Activated CD4-positive, alpha-beta T cell treated with anti-CD3 and anti-CD28 coated beads, Interleukin-2, Interleukin-4, amounts not matched to agents 100 ng/mL and 50 ng/mL, durations not matched to agents 16 hours and 8 hours (primary cell): ENCODE measurements at places on chromosomes 3 and 15.
A peak's percentile ranks its signal among the peaks of the same experiment; 100 is the strongest.

DNA sequence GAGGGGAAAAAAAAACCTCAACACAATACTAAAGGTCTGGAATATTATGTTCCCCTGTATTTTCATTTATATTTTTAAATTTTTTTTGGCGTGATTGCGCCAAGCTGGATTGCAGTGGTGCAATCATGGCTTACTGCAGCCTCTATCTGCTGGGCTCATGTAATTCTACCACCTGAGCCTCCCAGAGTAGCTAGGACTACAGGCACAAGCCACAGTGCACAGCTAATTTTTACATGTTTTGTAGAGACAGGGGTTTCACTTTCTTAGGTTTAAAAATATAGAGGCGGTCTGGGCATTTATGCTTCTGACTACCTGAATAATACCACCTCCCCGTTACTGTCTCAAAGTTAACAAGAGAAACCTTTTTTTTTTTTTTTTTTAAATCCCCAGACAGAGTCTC lies 51.1 kb upstream of the MAP4 start:
- DNase-seq: no peak

GRCh38 chr3:31096661-31097395 lies 202.4 kb upstream of the GADL1 start:
- no peak for DNase-seq

DNA sequence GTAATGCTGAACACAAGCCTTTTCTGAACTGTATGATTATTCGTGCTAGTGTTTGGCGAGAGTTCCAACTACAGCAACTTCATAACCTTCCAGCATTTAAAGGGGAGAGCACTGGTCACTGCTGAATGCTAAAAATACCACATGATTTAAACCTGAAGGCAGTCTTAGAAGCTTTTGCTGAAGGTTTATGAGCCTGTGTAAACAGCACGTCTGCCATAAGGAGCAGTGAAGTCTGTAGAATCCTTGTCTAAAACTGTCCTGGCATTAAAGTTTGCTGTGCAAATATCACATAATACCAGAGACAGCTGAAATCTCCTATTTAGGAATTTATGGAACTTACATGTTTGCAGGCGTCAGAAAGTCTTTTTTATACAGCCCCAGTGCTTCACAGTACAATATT lies 5.9 kb downstream of the SATB1 start:
- no peak for DNase-seq

DNA sequence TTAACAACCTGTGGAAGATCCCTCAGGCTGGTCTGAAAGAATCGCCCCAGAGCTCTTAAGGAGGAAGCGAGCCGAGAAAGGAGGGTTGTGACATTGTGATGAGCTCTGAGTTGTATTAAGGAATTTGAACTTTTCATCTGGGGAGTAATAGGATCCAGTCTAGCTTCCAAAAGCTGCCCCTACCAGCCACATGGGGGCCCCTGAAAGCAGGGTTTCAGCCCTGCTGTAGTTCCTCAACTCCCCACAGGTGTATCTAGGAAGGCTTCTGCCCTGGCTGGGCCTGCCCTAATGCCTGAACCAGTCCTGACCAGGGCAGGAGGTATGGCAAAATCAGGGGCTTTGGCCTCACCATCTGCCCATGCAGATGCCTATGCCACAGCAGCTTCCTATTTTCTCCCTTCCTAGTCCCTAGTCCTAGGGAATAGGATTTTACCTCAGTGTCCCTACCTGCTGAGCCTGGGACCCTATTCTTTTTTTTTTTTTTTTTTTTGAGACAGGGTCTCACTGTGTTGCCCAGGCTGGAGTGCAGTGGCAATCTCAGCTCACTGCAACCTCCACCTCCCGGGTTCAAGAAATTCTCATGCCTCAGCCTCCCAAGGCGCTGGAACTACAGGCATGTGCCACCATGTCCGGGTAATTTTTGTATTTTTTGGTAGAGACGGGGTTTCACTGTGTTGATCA lies 5.0 kb upstream of the AP3S2 start:
- DNase-seq: peak; percentile 32

DNA sequence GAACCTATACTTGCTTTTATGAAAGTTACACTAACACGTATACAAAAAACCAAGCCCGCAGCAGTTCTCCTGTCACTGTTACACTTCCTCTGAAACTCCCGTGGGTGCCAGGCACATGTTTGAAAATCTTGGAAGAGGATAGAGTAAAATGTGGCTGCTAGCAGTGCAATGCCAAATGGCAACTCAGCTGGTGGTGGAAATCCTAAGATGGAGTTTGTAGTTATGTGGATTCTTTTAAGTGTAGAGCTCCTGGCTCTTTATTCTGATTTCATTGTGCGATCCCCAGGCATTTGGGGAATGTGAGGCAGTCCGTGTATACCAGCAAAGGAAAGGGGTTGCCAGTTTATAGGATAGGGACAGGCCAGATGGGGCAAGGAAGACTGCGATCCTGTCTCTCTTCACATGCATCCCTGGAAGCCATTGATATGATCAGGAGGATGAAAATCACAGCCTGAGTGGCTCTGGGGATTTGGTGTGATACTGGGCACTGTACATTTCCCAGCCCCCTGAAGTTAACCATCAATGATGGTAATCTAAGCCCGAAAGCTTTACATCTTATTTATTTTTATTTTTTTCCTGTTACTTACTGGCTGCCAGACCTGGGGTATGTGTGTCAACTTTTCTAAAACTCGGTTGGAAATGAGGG lies 1.1 kb downstream of the STAC start:
- no peak for DNase-seq

GRCh38 chr3:48151058-48151806 lies 37.0 kb downstream of the CDC25A start:
- DNase-seq: peak; percentile 71

GRCh38 chr15:67803996-67804843 lies 21.1 kb upstream of the SKOR1 start:
- no peak for DNase-seq

DNA sequence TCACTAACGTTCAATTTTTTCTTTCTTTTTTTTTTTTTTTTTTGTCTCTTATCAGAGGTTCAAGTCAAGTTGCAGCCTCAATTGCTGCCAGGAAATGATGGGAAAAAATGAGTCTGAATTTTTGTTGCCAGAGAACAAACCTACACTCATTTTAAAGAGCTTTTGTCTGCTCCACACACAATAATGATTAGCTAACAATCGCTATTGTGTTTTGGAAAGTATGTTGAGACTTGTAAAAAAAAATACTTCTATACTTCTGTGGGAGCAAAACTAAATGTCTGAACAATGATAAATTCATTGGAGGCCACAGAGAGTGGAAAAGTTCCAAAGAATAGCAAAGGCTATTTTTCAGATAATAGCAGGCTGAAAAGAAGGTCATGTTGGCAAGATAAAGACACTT lies 176.3 kb upstream of the LMCD1 start:
- no peak for DNase-seq

GRCh38 chr3:122074621-122075265 lies 19.6 kb downstream of the CD86 start:
- DNase-seq: peak; percentile 86

- no peak for DNase-seq
Observed at GRCh38 chr3:73500321-73500720, 124.4 kb downstream of the PDZRN3 start.

GRCh38 chr3:183377307-183377959 lies 51.0 kb downstream of the MCF2L2 start:
- no peak for DNase-seq

- no peak for DNase-seq
Observed at GRCh38 chr3:122942239-122942638, 85.3 kb downstream of the SEMA5B start.

- no peak for DNase-seq
Observed at GRCh38 chr3:53273146-53273670, 17.4 kb upstream of the TKT start.

DNA sequence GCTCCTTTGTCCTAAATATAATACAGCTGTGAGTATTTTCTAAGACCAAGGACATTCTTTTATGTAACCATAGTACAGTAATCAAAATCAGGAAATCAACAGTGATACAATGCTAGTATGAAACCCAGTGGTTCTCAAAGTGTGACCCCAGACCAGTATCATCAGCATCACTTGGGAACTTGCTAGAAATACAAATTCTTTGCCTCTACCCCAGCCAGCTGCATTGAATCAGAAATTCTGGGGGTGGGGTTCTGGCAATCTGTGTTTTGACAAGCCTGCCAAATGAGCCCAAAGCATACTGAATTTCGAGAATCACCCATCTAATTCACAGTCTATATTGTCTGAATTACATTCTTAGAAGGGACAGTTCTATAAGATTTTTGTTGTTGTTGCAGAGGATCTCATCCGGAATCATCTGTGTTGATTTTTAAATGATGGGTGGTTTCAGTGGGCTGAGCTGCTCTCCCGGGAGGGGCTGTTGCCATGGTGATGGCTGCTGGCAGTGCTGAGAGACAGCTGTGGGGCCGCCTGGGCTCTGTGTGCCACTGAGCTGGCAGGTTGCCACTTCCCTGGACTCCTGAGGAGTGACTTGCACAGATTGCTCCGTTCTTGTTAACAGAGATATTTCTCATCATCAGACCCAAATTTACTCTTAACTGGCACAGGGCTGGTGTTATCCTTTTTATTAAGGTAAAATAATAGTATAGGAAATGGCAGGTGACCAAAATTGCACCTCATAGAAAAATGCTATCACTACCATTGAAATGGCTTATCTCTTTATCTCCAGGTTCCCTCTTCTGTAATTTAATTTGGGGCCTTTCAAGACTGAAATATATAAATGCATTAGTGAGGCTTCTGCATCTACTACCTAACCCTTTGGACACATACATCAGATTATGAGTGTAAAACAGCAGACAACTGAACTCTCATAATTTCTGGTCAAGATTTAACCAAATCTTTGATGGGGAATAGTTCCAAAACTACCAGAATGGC lies 56.5 kb downstream of the NEK11 start:
- no peak for DNase-seq

GRCh38 chr15:49093252-49094105 lies 47.2 kb upstream of the SECISBP2L start:
- no peak for DNase-seq

DNA sequence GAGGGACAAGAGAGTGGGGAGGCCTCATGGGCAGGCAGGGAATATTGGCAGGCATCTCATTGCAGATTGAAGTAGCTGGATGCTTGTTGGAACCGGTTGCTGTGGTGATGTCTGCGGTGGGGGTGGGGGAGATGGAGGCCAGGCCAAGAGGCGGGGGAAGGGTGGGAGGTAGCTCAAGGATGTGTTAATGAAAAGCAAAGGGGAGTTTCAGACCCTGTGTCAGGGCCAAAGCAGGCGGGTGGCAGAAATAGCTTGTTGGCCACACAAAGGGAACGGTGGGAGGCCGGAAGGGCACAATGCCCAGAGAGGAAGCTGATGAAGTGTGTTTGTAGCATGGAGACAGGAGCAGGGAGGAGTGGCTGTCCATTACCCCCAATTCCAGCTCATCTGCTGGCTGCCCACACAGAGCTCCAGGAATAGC lies 28.0 kb downstream of the CCDC33 start:
- no peak for DNase-seq

GRCh38 chr3:117669774-117670173 lies 960.2 kb downstream of the TUSC7 start:
- no peak for DNase-seq

DNA sequence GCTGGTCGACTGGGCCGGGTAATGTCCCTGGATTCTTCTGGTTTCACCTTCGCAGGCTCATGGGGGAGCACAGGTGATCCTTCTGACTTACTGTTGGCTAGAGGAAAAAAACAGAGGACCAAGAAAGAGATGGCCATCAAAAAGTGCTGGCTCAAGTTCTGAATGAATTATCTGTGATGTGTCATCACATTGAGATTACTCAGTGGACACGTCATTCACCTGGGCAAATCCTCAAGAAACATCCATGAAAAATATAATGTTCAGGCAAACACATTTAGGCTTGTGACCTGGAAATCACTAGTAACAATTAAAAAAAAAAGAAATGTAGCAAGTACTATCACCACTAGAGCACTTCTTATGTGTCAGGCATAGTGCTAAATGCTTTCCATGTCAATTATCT lies 81.5 kb upstream of the SLC2A2 start:
- DNase-seq: no peak

- no peak for DNase-seq
Observed at GRCh38 chr3:111882799-111883198, 23.7 kb downstream of the PHLDB2 start.

GRCh38 chr3:98885851-98886250 lies 15.6 kb downstream of the DCBLD2 start:
- no peak for DNase-seq

DNA sequence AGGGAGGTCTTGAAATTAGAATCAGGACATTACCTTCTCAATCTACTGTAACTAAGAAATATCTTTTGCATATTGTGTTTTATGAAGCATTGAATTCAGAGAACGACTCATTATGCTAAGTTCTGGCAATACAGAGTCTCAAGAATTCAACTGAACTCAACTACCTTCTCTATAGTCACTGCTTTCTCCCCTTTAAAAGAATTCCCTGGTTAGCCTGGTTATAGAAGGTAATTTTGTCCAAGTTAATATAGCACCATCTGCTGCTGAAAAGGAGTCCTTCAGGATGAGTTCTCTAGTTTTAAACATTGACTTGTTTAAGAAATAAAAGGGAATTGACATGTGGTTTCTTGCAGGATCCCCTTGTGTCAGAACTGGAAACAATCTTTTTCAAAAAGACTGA lies 60.2 kb downstream of the IL16 start:
- DNase-seq: no peak

DNA sequence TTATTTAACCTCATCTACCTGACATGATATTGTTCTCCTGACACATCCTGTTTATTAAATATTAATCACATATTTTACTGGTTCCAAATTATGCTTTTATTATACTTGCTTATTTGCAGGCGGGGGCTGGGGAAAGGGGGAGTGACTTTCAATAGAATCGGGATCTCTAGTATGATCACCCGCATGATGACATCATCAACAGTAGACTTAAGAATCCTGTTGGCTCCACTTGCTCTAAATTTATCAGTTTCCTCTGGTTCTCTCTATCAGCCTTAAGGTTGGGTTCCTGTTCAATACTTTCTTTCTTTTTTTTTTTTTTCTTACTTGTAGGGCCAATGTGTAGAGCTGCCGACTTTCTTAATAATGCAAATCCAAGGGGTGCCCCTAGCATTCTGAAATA lies 317.5 kb downstream of the BCHE start:
- DNase-seq: no peak

- DNase-seq: no peak
Observed at GRCh38 chr15:78212546-78213424, 21.6 kb downstream of the ACSBG1 start.

GRCh38 chr3:72439321-72440183 lies 408.7 kb downstream of the SHQ1 start:
- no peak for DNase-seq

- DNase-seq: no peak
Observed at GRCh38 chr3:184578822-184579221, 17.2 kb downstream of the EPHB3 start.

DNA sequence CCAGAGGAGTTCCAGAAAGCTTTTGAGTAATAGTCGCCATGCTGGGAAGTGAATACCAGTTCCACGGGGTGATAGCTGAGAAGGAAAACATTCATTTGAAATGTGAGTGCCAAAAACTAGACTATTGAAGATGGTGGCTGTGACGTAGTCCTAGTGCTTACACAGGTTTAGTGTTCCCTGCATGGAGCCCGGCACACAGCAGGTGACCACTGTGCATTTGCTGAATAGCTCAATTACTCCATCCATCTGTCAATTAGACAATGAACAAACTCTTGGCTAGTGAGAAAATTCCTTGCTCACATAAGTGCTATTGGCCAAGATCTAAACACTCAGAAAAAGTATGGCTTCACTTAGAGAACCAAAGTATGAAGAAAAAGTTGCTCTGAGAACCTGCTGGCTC lies 448.1 kb upstream of the WNT5A start:
- no peak for DNase-seq

- peak; percentile 4 for DNase-seq
Observed at GRCh38 chr15:73325191-73325861, 43.4 kb downstream of the HCN4 start.

- DNase-seq: no peak
Observed at GRCh38 chr3:27105904-27106303, 263.3 kb downstream of the NEK10 start.
